ENCODE measurements at places on chromosomes 2 and 18.

GRCh38 chr2:16330012-16330411 lies 335.6 kb downstream of the CYRIA start:
- H3K27me3 ChIP-seq, result no peaks in the 10 kb centered on the region
- no peaks in the 10 kb centered on the region for H3K36me3 ChIP-seq
- H3K4me1 ChIP-seq, result peaks cover 29% of the 10 kb centered on the region
- H3K4me3 ChIP-seq, result no peak overlapping the region
- no peak for DNase-seq
- H3K27ac ChIP-seq, result no peak overlapping the region

DNA sequence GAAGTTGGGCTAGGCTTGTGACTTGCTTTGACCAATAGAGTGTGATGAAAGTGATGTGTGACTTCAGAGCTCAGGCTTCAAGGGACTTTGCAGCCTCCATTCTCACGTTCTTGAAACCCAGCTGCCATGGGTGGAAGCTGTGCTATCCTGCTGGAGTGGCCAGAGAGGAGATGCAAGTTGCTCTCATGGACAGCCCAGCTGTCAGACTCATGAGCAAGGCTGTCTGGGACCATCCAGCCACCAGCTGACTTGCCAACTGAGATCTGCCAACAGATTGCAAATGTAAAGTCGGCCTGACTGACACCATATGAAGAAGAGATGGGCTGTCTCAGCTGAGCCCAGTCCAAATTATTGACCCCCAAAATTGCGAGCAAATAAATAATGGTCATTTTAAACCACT lies 226.4 kb upstream of the CXCR4 start:
- H3K4me3 ChIP-seq, result no peak overlapping the region
- DNase-seq, result no peak
- no peaks in the 10 kb centered on the region for H3K36me3 ChIP-seq

DNA sequence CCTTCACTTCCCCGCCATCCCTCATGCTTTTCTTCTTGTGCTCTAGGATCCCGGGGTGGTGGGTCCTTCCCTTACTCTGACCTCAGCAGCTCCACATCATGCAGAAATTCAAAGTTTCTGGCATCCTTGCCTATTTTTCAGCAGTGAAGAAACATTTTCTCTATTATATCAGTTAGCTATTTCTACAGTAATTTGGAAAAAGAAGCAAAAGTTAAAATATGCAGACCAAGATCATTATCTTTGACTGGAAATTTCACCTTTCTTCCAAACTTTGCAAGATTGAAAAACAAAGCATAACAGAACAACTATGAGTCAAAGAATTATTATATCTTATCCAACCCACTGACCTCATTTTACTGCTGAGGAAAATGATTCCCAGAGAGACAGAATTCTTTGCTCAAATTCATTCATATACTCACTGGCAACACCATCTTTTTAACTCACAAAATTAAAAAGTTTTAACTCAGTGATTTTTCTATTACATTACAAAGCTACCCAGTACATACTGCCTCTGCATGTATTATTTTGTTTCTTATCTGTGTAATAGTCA lies 40.5 kb downstream of the ANTXR1 start:
- H3K4me3 ChIP-seq, result no peak overlapping the region
- no peak overlapping the region for H3K27ac ChIP-seq
- H3K4me1 ChIP-seq, result no peaks in the 10 kb centered on the region
- no peaks in the 10 kb centered on the region for H3K36me3 ChIP-seq
- no peak for DNase-seq

GRCh38 chr2:153470867-153471266 lies 7.7 kb downstream of the RPRM start:
- H3K27ac ChIP-seq, result no peak overlapping the region
- H3K4me3 ChIP-seq, result no peak overlapping the region
- DNase-seq, result no peak
- H3K27me3 ChIP-seq, result no peaks in the 10 kb centered on the region

GRCh38 chr18:4510711-4511110 lies 55.6 kb upstream of the DLGAP1 start:
- H3K27me3 ChIP-seq, result no peaks in the 10 kb centered on the region
- no peak overlapping the region for H3K4me3 ChIP-seq
- no peak for DNase-seq
- H3K4me1 ChIP-seq, result no peaks in the 10 kb centered on the region

DNA sequence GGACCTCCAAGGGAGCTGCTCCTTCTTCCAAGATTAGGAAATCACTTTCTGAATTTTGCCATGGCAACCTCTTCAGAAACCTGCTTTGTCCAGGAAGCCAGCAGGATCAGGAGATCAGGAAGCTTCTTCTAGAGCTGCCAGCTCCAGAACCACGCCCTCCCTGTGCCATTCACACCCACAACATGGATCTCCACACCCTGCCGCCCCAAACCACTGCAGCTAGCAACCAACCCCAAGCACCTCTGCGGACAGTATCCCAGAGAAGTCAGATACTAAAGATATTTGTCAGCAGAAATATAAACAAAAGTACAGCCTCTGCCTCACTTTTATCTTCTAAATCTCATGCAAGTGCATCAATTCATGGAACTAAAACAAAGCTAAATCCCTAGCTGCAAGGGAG lies 106.4 kb downstream of the VIT start:
- no peak overlapping the region for H3K27ac ChIP-seq
- H3K36me3 ChIP-seq, result no peaks in the 10 kb centered on the region
- no peak for DNase-seq
- H3K4me1 ChIP-seq, result no peaks in the 10 kb centered on the region

DNA sequence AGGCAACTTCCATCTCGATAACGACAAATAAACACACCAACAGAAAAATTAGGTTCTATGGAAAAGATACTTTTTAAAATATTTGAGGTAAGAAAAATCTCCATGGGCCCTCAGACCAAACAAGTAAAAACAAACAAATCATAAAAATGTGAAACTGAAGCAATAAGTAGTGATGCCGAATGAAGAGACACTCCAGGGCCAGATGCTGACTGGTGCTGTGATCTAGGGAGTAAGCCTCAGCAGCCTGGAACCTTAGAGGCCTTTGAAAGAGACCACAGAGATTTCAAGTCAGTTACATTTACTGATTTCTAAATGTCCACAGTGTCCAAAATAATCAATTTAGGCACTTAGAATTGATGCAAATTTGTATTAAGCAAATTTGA lies 1144.7 kb downstream of the CNTNAP5 start:
- no peaks in the 10 kb centered on the region for H3K4me1 ChIP-seq
- H3K36me3 ChIP-seq, result no peaks in the 10 kb centered on the region
- H3K27ac ChIP-seq, result no peak overlapping the region
- no peak overlapping the region for H3K4me3 ChIP-seq

GRCh38 chr2:66164470-66164869 lies 270.5 kb upstream of the MEIS1 start:
- no peaks in the 10 kb centered on the region for H3K27me3 ChIP-seq
- no peaks in the 10 kb centered on the region for H3K36me3 ChIP-seq
- no peak overlapping the region for H3K4me3 ChIP-seq
- H3K27ac ChIP-seq, result no peak overlapping the region
- no peak for DNase-seq
- no peaks in the 10 kb centered on the region for H3K4me1 ChIP-seq

DNA sequence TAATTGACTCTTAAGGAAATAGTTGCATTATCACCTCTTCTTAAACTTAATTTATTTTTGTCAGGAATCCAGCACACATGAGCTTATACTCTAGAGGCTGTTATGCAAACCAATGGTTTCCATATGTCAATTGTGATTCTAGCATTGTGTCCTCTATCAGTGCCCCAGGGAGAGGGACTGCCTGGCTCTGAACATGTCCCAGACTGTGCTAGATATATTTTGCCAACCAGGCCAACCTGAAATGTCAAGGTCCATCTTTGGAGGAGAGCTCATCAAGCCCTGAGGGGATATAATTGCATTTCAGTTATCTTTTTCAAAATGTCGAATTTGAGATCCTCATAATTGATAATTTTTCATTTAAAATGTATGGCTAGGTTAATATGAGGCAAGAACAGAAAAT lies 34.2 kb downstream of the HNMT start:
- no peaks in the 10 kb centered on the region for H3K4me1 ChIP-seq
- no peaks in the 10 kb centered on the region for H3K36me3 ChIP-seq
- DNase-seq, result no peak
- no peak overlapping the region for H3K27ac ChIP-seq
- no peaks in the 10 kb centered on the region for H3K27me3 ChIP-seq
- no peak overlapping the region for H3K4me3 ChIP-seq

- H3K4me3 ChIP-seq, result no peak overlapping the region
- DNase-seq, result no peak
- H3K27me3 ChIP-seq, result no peaks in the 10 kb centered on the region
- H3K27ac ChIP-seq, result no peak overlapping the region
- H3K36me3 ChIP-seq, result peaks cover 6% of the 10 kb centered on the region
- H3K4me1 ChIP-seq, result peaks cover 56% of the 10 kb centered on the region
These were observed 2.9 kb downstream of the RNF144A start for GRCh38 chr2:6919901-6920742.

DNA sequence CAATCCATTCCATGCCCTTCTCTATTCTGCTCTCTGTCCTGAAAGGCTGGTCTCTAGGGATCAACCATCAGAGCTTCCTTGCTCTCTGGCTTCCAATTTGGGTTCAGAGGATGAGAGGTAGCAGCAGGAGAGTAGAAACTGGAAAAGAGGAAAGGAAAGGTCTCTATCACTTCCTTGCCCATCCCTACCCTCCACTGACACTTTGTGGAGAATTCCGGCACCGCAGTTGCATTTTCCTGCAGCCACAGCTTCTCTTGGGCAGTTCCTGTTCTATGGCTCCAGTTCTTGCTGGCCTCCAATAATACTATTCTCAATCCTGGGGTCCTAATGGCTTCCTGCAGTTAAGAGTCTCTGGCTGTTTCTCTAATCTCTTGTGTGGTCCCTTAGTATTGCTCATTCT lies 13.3 kb upstream of the IMPACT start:
- DNase-seq, result no peak
- no peaks in the 10 kb centered on the region for H3K4me1 ChIP-seq
- H3K4me3 ChIP-seq, result no peak overlapping the region
- H3K27ac ChIP-seq, result no peak overlapping the region
- H3K27me3 ChIP-seq, result peaks cover 2% of the 10 kb centered on the region

DNA sequence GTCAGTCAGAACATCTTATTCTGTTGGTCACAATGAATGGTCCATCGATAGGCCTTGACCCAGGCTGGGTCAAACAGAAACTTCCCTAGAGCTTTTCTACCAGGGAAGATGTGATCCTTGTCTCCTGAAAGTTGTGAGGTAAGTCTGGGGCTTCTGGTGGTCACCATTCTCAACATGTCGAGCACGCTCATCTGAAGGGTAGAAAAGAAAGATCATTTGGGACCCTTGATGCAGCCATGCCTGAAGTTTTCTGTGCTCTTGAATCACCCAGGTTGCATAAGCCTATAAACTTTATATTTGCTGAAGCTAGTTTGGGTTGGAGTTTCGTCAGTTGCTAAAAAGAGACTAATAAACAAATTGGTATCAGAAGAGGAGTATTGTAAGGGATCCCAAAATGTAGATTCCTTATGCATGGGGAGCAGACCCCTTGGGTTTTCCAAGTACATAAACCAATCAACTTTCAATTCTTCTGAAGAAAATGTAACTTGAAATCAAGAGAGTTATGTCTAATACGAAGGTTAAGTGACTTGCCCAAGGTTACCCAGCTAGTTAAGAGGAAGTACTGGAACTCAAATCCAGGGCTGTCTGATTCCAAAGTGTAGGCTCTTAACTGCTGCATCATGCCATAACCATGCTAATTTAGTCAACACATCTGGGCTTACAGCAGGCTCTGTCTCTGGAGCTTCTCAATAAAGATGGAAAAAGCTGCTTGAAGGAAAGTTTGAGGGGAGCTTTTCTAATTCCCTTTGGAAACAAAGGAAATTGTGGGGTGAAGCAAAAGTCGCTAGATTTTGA lies 23.2 kb downstream of the TMEM17 start:
- no peak overlapping the region for H3K4me3 ChIP-seq
- H3K36me3 ChIP-seq, result no peaks in the 10 kb centered on the region
- no peaks in the 10 kb centered on the region for H3K27me3 ChIP-seq
